Hematopoietic multipotent progenitor cell treated with erythropoietin and hydrocortisone succinate and interleukin-3 and kit ligand, for 8 days (in vitro differentiated cells): ENCODE measurements at places on chromosomes 2 and 18.

- no peak for DNase-seq
Observed at GRCh38 chr2:72118951-72119350, 28.7 kb downstream of the CYP26B1 start.

GRCh38 chr18:48033790-48034650, 103.6 kb upstream of the SMAD2 start:
- DNase-seq, result no peak

DNA sequence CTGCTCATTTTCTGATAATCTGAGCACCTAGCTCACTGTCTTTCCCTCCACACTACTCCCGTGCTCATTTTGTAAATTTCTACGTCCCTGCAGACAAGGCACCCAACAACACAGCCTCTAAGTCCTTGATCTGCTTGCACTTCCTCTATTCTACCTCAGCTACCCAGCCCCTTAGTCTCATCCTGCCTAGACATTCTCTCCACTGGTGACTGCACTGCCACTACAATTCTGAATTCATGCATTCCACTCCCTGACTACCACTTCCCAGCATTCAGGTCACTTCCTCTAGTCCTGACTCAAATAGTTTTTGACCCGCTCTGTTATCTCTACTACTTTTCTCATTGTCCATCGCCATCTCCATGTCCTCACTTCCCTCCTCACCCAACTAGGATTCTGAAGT, 155.7 kb downstream of the DYM start:
- no peak for DNase-seq

DNA sequence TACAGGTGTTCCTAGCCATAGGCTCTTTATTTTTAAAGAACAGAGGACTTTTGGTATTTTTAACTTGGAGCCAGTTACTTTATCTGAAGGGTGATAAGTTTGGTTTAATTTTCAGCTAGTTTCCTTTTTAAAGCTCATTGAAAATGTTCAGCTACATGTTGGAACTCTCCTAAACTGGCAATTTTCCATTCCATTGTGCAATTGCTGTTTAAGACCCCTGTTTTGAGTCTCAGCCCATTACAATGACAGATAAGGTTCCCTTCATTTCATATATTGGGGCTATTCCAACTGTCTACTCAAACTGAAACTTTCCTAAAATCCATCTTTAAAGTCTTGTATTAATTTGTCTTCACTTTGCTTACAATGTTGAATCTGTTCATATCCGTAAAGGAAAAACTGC, 11.6 kb downstream of the MAIP1 start:
- no peak for DNase-seq

DNA sequence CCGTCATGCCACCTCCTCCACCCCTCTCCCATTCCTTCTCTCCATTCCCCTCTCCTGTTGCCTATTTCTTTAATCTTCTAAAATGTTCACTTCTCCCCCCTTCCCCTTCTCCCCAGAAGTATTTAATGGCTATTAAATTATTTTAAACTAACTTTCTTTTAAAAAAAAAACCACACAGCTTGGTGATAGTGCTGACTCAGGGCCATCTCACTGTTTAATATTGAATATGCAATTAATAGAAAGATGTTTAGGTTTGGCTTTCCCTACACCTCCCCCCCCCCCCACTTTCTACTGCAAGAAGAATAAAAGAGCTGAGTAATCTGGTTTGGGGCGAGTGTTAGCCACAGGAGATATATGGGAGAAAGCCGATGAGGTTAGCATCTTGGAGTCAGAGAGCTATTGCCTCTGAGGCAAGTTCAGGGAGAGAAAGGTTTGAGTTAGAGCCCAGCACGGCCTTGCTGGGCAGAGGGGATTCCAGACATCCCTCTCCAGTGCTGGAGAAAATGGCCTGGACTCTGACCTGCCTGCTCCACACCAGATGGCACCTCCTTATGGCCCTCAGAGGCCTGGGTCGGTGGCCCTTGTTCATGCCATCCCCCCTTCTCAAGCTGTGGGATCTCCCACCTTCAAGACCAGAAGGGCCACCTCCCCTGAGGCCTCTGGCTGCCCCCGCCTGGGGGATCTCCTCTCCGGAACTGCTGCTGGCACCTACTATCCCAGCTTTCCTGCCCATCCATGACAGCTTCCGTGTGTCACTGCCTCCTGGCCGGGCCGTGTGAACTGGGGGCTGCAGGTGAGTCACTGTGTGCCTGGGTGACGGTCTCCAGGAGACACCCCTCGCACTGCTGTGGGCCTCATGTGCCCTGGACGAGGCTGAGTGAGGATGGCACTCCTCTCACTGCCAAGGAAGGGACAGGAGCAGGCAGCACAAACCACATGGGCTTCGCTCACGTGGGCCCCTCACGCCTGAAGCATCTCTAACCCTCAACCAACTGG, 246.9 kb downstream of the CELF4 start:
- no peak for DNase-seq

DNA sequence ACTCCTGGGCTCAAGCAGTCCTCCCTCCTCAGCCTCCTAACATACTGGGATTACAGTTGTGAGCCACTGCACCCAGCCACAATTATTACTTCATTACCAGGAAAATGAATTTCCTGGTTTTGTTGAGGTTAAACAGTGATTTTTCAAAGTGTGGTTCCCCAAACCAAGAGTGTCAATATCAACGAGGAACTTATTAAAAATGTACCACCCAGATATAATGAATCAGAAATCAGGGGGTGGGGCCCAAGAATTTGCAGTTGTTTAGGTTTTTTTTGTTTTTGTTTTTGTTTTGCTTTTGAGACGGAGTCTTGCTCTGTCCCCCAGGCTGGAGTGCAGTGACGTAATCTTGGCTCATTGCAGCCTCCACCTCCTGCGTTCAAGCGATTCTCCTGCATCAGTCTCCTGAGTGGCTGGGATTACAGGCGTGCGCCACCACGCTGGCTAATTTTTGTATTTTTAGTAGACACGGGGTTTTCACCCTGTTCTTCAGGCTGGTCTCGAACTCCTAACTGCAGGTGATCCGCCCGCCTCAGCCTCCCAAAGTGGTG, 94.1 kb downstream of the WDSUB1 start:
- no peak for DNase-seq

- peak; percentile 66 for DNase-seq
Observed at GRCh38 chr2:62293490-62294271, 97.8 kb downstream of the B3GNT2 start.

GRCh38 chr2:45622336-45623075, 11.4 kb upstream of the SRBD1 start:
- DNase-seq, result no peak

- no peak for DNase-seq
Observed at GRCh38 chr2:10329880-10330699, 27.4 kb downstream of the HPCAL1 start.

- DNase-seq, result no peak
Observed at GRCh38 chr18:50011813-50012435, 183.0 kb downstream of the MYO5B start.

DNA sequence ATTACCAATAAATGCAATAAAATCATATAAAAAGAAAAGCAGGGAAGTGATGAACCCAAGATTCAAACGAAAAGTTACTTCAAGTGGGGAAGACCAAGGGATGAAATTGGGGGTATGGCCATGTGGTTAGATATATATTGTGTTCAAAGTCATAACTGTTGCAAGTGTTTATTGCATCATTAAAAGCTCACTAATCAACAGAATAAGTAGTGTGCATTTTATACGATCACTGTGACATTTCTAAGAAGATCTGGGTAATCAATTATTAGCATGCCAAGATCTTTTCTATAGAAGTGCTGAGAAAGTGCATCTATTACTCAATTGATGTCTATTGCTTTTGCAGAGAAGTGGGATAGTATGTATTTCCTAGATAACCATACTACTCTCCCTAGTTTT, 52.9 kb downstream of the VSNL1 start:
- no peak for DNase-seq

- no peak for DNase-seq
Observed at GRCh38 chr2:28233164-28233676, 159.4 kb upstream of the FOSL2 start.

DNA sequence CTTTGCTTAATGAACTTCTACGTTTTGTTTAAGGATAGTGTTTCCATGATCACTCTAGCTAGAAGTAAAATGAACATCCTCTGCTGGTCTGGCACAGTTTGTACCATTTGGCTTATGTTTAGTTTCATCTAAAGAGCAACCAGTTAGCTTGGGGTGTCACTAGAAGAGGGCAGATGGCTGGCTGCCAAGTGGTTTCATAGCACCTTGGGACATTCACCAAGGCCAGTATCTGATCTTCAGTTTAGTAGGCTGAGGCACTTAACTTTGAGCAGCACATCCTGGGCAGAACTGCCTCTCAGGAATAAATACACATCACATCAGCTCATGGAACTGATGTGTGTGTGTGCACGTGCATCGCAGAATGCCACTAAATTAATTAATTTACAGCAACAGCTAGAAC, 68.4 kb downstream of the NXPH2 start:
- no peak for DNase-seq

DNA sequence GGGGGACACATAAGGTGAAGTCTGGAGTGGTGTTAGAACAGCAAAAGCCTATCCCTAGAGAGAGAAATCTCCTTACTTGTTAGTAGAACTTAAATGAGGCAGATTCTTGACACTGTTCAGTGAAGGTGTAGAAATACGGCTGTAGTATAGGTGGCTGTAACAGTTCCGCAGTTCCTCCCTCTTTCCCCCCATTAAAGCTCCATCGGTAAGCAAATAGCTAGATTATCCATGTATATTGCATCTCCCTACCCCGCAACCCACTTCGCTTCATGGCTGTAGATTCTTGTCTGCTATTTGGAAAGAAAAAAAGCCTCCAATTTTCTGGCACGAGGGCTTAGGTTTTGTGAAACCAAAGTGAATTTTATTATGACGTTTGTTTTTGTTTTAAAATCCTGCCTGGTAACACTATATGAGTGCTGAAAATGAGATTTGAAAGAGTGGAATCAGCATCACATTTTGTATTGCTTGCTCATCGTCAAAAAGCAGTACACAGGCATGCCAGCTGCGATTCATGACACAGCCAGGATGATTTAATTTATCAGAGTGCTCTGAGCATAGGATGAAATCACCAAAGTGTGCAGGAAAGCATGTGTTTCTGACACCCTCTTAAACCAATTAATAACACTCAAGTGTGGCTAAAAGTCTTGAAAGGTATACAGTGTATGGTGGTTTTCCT, 1.4 kb downstream of the FAM171B start:
- DNase-seq, result no peak
